ENCODE measurements at places on chromosomes 6 and 20.

- DNase-seq = no peak
These were observed 40.8 kb upstream of the TMEM244 start for GRCh38 chr6:129901910-129902309.

GRCh38 chr6:108425428-108425827 lies 130.6 kb downstream of the AFG1L start:
- DNase-seq = no peak

DNA sequence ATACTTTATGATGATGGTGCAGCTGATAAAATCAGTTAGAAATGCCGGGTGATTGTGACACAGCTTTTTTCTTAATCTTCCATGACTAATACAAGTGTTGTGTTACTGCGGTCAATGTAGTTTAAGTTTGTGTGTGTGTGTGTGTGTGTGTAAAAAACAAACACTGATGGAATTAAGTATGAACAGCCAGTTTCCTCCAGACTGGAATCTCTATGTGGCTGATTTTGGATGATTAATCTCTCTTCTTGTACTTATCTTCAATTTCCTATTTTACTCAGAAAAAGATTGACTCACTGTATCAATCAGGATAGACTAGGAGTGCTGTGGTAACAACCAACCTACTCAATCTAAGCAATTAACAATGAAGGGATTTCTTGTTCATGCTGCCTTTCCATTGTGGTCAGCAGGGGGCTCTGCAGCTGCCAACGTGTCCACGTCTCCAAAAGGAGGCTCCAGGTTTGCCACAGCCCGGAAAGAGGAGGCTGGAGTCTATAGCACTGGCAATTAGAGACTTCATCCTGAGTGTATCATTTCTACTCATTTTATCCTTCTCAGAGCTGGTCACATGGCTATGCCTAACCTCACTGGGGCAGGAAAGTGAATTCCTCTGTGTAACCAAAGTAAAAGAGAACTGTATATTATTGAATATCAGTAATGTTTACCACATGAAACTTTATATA lies 107.7 kb downstream of the CD109 start:
- DNase-seq = peak; percentile 58

DNA sequence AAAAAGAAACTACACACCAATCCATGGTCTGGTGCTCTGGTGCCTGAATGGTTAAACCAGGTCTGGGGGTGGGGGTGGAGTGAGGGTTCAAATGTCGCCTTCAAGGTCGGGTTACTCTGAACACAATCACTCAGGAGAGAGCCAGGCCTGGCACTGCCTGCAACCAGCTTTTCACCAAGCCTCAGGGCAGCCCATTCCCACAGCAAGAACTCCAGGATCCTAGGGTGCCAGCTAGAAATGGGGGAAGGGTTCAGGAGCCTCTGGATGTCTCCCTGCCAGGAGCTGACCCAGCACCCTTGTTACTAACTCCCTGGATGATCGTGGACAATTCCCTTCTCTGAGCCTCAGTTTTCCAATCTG lies 6.7 kb downstream of the SDC4 start:
- no peak for DNase-seq

DNA sequence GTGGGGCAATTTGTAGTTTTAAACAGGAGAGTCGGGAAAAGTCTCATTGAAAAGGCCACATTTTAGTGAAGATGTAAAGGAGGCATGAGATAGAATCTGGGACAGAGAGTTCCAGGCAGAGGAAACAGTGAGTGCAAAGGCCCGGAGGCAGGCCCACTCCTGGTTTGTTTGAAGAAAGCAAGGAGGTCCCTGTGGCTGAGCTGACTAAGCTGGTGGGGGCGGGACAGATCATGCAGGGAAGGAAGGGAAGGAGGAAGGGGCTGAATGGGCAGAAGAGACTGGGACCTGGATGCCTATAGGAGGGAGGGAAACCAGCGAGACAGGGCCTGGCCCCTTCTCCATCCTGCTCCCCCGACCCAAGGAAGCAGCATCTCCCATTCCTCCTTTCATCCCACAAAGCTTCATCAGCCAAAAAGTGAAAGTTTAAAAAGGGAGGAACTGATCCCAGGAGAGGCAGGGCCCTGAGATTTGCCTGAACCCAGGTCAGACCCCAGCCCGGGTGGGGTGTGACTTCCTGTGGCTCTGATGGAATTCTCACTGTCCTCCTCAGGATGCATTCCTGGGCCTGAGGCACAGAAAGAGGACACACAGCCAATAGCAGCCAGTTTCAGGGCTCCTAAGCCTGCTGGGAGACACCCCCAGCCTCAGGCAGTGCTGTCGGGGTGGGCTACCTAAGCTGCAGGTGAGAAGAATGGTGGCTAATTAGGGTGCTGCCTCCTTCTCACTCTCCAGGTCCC lies 54.2 kb upstream of the SIRPA start:
- no peak for DNase-seq

Measured in T47D (cell line).